ENCODE measurements at places on chromosomes 12 and 14.

GRCh38 chr14:105919458-105920150, 393.2 kb downstream of the TMEM121 start:
- DNase-seq: no peak

- no peak for DNase-seq
Measured at GRCh38 chr14:84087986-84088531, 1441.9 kb upstream of the FLRT2 start.

DNA sequence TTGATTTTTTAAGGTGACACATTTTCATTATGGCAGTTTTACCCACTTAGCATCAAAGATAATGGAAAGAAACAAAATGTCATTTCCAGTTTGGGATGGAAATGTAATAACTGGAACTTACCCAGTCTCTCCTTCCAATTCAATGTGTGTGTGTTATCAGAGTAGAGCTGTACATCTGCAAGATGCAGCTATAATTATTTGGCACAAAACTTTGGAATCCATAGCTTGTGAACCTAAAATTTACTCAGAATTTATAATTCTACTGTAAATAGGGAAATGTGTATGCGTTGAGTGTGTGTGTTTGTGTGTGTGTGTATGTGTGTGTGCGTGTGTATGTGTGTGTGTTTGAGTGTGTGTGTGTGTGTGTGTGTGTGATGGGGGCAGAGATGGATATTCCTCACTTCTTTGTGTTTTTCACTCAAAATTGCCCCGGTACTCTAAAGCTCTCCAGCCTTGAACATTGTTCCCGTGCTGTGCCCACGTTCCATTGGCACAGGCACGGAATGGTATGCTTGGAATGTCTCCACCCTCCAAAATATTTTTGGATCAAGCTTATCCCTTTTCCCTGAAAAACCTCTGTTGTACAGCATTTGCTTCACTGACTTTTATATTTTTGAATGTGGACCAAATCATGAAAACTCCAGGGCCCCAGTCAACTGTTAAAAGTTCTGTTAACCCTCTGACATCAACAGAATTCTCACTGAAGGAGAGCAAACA, 150.2 kb upstream of the BMP4 start:
- no peak for DNase-seq

DNA sequence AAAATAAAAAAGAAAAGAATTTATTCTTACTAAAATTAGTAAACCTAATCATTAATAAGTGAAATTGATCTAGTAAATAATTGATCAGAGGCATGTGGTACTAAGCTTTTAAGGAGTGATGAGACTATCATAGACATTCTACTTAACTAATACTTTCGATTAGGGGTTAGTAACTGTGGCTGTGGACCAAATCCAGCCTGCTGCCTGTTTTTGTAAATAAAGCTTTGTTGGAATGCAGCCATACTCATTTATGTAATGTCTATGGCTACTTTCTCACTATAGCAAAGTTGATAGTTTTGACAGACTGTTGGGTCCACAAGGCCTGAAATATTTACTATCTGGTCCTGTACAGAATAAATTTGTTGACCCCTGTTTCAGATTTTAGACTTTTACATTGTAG, 63.2 kb downstream of the PLEKHA5 start:
- no peak for DNase-seq

DNA sequence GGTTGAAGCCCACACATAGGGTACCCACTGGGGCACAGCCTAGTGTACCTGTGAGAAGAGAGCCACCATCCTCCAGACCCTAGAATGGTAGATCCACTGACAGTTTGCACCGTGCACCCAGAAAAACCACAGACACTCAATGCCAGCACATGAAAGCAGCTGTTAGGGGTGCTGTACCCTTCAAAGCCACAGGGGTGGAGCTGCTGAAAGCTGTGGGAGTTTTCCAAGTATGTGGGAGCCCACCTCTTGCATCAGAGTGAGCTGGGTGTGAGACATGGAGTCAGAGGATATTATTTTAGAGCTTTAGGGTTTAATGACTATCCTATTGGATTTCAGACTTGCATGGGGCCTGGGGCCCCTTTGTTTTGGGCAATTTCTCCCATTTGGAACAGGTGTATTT, 30.5 kb downstream of the TSPAN19 start:
- DNase-seq: no peak

- no peak for DNase-seq
Measured at GRCh38 chr12:39354955-39355354, 88.0 kb downstream of the KIF21A start.

DNA sequence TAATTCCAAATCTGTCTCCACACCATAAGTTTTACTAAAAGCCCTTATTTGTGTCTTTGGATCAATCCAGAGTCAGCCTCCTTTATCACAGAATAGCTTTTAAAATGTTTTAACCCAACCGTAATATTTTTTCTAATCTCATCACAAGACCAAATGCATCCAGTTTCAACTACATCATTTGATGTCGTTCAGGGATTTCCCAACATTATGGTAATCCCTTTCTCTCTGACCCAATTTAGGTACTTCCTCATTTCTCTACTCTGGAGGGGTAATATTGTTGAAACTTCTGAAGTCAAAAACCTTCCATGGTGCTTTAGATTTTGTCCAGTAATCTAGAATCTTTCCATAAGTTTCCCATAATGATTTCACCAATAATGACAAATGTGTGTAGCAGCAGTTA, 596.8 kb downstream of the SOX5 start:
- no peak for DNase-seq

DNA sequence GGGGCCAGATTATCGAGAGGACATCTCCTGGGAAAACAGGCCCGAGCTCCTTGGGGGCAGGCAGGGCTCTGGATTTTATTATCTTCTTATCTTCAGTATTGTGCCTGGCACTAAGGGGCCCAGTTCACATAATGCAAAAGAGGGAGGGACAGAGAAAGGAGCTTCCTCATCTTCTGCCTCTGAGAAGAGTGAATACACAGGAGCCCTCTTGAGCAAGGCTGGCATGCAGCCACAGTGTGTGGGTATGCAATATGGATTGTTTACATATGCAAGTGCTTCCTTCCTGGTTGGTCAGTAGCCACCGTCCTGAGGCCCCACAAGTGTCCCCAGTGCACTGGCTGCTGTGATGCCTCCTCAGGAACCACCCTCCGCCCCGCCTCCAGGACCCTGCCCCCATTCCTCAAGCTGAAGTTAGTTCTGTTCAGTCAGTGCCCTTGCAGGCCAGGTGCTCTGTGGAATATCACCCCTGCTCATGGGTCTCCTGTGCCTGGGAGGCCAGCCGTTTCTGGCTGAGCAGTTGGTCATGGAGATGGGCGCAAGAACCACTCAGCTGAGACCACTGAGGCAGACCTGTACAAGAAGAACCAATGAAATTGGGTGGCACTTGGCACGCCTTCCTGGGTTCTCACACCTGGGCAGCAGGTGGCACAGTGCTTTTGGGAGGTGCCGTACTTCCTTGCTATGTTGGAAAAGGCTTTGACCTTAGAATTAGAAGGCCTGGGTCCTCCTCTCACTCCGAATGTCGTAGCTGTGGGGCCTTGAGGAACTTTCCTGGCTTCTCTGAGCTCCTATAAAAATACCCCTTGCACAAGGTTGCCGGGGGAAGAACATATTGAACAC, 35.1 kb upstream of the ACTN1 start:
- DNase-seq: no peak

DNA sequence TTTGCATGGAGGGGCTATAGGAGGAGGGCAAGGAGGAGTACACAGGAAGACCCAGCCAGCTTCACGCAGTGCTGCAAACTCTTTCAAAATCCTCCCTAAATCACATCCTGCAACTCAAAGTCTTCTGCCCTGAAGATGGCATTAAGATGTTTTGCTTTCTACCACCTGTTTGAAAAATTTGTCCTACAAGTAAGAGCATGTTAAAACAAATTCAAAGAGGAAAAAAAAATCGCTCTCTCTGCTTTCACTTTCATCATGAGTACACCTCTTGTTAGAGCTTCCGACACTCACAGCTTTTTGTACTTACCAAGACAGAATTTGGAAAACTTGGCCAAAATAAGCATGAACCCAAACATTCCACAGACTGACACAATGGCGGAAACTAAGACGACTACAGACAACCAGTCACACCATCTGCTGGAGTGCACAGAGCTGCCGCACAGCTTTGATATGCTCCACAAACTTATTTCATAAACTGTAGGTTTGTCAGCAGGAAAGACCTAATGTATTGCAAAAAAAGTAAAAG, 21.3 kb downstream of the GCH1 start:
- no peak for DNase-seq

GRCh38 chr12:91889910-91890309, 255.7 kb downstream of the BTG1 start:
- no peak for DNase-seq

DNA sequence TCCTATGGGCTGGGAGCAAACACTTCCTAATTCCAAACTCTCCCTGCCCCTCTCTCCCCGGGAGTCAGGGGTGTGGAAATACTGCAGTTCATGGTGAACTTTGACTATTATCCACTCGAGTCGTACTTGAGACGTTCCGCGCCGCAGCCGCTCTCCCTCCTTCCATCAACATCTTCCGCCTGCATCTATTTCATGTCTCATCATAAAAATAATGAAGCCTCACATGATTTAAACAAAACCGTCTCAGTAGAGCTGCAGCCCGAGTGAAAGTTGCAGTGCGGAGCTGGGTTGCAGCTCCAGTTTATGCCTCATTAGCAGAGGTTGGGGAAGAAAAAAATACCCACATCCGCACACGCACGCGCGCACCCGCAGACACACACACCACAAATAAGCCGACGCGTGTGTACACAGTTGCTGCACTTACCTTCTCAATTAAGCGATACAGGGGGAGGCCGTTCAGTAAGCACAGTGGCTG, 283 bp downstream of the LMO3 start:
- DNase-seq: no peak

DNA sequence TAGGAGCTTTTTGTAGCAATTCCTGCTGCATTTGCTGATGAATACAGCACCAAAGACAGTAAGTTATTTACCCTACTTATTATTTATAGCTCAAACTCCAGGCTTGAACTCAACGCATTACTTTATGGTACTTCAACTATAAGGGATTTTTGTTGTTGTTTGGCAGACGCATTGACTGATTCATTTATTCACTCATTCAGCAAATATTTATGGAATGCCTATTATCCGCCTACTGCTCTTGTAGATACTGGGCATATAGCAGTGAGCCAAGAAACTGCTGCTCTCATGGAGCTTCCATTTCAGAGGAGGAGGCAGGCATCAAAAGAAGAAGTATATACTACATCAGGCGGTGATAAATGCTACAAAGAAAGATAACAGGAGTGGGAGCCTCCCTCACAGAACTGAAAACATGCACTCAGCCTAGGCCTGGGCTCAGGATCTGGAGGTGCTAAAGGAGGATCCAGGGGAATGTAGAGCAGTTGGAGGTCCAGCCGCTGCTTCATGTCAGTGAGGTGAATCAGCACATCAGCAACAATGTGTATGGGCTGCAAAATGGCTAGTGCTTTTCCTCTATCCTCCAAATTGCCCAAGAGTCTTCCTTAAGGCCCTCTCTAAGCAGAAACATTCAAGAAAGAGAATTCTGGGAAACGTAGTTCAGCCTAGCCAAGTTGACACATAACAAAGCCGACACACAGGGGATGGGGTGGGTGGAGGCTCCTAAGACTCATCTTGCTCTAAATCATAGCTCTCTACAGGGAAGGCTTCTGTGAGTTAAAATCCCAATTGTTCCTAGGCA, 157.5 kb downstream of the NRXN3 start:
- no peak for DNase-seq

DNA sequence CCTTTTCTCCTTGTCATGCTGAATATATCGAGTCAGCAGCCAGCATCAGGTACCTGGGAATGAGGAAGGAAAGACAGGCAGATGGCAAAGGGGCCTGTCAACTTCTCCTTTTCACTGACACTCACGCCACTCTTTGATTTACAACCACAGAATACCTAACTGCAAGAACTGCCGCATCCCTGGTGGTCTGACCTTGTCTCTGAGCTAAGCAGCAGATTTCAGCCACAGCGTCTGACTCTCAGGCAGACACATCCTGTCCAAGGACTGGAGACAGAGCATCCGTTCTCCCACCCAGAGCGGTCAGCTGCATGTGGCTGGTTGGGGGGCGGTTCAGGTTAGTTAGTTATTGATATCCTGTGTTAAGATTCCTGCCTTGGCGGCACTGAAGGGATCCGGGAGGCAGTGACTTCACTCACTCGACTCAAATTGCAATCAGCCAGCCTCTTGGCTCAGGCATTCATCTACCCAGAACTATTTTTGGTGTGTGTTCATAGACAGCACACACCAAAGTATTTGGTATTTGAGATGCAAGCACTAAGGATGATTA, 11.2 kb upstream of the MAP1LC3B2 start:
- DNase-seq: no peak

DNA sequence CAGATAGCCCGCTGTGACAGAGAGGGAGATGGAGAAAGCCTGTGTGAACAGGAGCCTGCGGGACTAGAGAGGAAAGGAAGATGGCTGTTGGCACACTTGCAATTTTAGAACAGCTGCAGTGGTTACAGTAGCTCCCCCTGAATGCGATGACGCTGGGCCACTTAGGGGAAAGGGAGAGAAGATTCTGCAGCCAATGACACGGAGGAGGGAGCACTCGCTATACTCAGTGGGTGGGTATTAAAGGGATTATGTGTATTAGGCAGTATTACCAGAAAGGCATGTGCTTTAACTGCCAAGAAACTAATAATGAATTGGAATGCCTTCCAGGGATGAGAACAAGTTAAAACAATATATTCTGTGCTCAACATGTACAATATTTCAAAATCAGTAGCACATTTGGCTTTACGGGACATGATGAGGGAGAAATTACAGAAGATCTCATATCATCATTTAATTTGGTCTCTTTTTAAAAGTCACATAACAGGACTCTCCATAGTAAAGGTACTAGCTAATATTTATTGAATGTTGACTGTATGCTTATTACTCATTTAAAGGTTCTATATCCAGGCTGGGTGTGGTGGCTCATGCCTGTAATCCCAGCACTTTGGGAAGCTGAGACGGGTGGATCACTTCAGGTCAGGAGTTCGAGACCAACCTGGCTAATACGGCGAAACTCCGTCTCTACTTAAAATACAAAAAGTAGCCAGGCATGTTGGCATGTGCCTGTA, 35.9 kb upstream of the FOS start:
- no peak for DNase-seq

- DNase-seq: no peak
Measured at GRCh38 chr14:41606532-41607303, at the start of gene LRFN5. LRFN5 (plus strand) TSS chr14:41606876.

DNA sequence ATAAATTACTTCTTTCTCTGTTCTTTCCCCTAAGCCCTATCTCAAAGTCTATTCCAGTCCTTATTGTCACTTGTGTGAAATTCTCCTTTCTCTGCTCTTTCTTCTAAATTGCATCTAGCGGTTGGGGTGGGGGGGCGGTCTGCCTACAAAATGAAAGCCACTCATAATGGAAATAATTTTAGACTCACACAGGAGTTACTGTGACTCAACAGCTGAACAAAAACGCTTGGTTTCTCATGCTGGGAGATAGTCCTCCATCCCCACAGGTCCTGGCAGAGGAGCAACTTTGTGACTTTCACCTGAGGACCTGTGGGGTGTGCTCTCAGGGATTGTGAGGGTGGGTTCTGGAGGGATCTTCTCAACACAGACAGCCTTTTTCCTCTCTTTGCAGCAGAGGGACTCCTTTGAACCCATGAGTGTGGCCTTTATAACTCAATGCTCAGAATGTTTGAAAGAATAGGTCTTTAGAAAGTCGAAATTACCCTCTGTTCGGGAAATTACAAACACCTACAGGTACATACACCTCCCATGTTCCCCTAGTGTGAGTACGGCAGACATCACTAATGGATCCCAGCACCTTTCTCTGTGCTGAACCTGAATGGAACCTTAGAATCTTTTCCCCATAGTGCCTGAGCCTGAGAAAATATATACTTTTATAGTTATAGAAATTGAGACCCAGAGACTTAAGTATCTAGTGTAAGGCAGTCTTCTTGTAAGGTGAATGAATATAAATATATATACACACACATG, 109.7 kb downstream of the CHST11 start:
- DNase-seq: no peak

Data from GOT3 (cell line).